ENCODE measurements at places on chromosomes 2 and 18. TPM values are rescaled to one million over a fixed set of nuclear protein-coding genes. Genes with fewer than 3 reads are reported as not detected.

RGPD4 gene
- total RNA-seq, result not detected

LIMS3 gene
- not detected for total RNA-seq

NDC80 gene
- total RNA-seq, result 56.0 TPM

DYNC2LI1 gene
- total RNA-seq, result 24.0 TPM

ZNF638 gene
- 132 TPM for total RNA-seq

ELP2 gene
- total RNA-seq, result 75.8 TPM

C2orf80 gene
- not detected for total RNA-seq

MCM6 gene
- 44.1 TPM for total RNA-seq

ADNP2 gene
- 13.8 TPM for total RNA-seq

DNA sequence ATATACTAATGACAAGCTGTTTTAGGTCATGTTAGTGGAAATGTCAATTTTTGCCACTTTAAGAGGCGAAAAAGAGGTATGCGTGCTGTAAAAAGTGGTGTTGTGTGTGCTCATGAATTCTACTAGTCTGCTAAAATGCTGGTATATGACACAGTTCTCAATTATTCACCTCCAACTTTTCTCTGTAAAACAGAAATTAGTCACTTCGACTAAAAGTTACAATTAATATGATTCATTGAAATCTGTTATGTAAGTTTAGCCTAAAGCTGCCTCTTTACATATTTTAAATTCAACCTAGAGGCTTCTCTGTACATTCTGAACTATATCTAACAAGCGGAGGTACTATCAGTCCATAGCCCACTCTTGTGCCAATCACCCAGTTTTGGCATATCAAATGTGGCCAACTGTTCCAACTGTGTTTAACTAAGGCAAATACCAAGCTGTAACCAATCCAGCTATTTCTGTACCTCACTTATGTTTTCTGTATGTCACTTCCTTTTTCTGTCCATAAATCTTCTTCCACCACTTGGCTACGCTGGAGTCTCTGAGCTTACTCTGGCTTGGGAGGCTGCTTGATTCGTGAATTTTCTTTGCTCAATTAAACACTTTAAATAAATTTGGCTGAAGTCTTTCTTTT is 20.8 kb downstream of the BAZ2B start:
- no peak for DNase-seq

- peak; percentile 22 for DNase-seq
Measured at GRCh38 chr2:68907232-68907919, 36.2 kb upstream of the BMP10 start.

GRCh38 chr2:181848261-181848886 is 43.2 kb upstream of the ITPRID2 start:
- no peak for DNase-seq

- DNase-seq, result no peak
Measured at GRCh38 chr18:23542461-23542860, 39.1 kb downstream of the RMC1 start.

GRCh38 chr2:128765811-128766210 is 447.1 kb upstream of the HS6ST1 start:
- DNase-seq, result no peak

GRCh38 chr2:151388011-151388410 is 21.7 kb upstream of the RIF1 start:
- DNase-seq, result no peak

- DNase-seq, result no peak
Measured at GRCh38 chr2:7007488-7007845, 90.3 kb downstream of the RNF144A start.

DNA sequence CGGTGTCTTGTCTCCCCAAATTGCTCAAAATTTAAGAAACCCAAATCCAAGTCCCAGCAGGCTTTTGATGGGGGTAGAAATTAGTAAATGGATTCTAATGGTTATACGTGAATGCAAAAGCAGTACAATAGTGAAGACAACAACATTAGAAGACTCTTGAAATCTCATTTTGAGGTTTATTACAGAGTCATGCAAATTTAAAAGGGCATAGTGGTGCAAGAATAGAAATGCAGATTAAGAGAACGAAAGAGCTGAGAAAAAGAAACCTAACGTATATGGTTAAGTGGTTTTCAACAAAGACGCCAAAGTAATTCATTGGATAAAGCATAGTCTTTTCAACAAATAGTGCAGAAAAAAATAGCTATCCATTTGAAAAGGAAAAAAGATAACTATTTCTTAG is 33.2 kb upstream of the CXXC1 start:
- no peak for DNase-seq

DNA sequence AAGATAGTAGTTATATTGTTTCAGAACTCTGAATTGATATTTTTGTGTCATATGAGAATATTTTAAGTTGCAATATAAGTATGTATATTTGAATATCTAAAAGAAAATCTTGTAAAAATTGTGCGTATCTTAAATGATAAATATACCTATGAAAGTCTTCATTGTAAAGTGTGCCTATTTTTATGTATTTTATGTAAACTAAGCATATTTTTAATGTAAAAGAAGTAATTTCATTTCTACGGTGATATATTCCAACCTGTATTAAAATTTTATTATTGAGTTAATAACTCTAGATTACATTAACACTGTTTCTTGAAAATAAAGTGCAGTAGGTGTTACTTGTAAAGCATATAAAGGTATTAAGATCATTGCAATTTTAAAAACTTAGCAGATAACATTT is 233.4 kb downstream of the PHLPP1 start:
- no peak for DNase-seq

GRCh38 chr2:224433442-224433841 is 31.5 kb upstream of the FAM124B start:
- DNase-seq, result no peak

DNA sequence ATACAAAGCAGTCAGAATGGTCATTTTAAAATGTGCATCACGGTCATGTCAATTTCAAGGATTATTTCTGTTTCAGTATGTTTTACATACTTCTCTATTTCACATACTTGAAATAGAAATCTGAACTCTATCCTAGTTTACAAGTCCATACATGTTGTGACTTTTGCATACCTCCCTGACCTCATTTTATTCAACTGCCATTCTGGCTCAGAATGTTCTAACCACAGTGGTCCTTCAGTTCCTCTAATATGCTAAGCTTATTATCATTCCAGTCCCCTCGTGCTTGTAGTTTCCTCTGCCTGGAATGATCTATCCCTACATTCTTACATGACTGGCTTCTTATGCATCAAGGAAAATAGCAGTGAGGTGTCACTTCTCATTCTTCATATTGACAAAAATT is 295.6 kb downstream of the KIAA1328 start:
- DNase-seq, result no peak

DNA sequence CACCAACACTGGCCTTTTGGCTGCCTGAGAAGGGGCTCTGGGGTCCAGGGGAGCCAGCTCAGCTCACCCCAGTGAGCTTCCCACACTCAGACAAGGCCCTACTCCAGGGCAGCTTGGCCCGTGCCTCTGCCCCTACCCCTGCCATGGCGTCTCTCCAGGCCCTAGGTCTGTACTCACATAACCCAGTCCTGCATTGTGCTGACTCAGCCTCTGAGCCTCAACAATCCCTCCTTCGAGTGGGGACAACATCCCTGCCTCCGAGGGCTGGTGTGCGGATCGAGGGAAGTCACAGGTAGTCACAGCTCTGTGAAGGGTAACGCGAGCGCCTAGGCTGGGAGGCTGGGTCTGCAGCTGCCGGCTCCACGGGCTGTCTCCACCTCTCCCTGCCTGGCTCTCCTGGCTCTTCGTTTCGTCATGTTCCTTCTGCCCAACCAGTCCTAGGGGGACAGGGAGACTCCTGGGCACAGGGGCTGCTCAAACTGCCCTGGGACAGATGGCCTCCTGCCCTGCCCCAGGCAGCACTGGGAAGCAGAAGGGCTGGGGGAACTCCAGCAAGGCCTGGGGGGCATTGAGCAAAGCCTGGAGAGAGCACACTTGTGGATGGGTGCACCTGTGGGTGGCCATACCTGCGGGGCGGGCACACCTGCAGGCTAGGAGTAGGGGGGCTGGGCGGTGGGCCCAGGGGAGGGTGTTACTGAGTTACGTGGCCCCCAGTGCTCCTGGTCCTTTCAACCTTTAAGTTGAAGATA is 74.6 kb downstream of the RRM2 start:
- no peak for DNase-seq

DNA sequence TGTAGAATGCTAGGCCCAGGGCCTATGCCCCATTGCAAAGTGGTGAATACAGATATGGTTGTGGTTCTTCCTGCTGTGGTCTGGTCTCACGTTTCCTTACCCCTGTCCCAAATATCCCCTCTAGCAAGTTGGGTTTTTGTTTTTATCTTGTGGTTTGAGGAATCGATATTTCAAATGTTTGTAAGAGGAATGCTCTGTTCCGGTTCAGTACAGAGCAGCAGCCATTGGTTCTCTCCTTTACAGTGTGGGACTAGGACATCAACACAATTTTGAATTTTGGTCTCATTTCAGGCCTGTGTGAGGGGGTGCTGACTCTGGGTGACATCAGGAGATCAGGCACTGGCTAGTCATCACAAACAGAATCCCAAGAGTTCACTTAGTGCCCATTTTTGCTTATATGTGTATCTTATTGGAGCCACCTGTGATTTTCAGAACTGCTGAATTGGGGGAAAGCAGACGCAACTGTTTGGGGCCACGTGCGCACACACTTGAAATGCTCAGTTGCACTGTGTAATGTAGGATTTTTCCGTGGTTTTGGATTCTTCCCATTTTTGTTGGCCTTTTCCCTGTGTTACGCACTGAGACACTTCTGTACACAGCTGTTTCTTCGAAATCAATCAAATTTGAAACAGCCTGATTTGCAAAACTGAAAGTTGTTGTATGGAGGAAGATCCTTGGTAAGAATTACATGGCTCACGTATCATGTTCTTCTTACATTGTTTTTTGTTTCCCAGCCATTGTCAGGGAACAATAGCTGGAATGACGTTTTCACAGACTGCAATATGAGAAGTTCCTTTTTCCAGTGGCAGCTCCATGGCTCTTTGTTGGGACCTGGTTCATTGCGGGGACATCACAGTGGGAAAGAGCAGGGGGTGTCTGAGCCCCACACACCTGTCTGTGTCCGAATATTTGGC is 8.6 kb downstream of the SH3BP4 start:
- no peak for DNase-seq

GRCh38 chr2:72095364-72095763 is 52.3 kb downstream of the CYP26B1 start:
- DNase-seq, result no peak

DNA sequence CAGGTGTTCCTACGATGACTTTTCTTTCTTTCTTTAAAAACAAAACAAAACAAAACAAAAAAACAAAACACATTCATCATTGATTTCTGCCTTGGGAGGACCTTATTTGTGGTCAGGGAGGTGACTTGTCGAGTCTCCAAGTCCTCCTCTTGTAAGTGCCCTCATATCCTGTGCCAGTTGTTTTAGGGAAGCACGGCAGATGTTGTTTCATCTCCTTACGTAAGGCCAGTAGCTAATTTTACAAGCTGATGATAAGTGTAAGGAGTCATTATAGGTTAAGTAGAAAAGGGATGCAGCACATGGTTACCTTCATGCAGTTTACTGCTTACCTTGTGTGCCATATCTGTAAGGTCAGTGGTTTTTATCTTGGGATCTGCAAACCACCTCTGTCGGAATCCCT is 52.2 kb downstream of the MRPS9 start:
- no peak for DNase-seq

- DNase-seq, result no peak
Measured at GRCh38 chr2:190353537-190353899, 10.1 kb downstream of the INPP1 start.

- DNase-seq, result no peak
Measured at GRCh38 chr2:129233751-129234406, 745.6 kb upstream of the RAB6C start.

GRCh38 chr2:77314721-77315120 is 207.5 kb downstream of the LRRTM4 start:
- no peak for DNase-seq
